ENCODE measurements at places on chromosomes 6 and 20. TPM values are rescaled to one million over a fixed set of nuclear protein-coding genes. Genes with fewer than 3 reads are reported as not detected.

DNA sequence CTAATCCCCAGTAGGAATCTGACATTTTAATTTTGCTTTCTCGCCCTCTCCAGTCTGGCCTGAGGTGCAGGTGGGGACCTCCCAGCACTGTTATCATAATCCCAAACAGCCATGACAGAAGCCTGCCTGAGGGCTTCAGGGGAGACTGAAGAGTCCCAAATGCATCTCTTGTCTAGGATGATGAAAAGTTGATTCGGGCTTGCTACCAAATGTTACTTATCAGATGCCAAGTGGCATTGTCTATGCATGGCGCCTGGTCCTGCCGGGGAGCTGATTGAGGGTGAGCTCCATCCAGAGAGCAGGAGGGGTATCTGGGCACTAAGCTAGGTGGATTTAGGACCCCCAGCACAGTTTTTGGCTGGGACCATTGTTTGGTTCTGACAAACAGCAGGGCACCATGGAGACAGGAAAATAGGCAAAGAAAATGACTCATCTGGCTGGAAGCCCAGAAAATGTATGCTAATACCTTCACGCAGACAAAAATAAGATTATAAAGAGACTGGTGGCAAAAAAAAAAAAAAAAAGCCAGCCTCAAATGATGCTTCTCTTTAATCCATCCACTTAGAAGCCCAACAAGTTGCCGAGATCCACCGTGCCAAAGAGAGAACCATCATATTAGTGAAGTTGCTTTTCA is 513.7 kb upstream of the SULF2 start:
- peak; percentile 68 for DNase-seq

GRCh38 chr6:161198176-161198575 is 75.7 kb downstream of the AGPAT4 start:
- DNase-seq: peak; percentile 13

DNA sequence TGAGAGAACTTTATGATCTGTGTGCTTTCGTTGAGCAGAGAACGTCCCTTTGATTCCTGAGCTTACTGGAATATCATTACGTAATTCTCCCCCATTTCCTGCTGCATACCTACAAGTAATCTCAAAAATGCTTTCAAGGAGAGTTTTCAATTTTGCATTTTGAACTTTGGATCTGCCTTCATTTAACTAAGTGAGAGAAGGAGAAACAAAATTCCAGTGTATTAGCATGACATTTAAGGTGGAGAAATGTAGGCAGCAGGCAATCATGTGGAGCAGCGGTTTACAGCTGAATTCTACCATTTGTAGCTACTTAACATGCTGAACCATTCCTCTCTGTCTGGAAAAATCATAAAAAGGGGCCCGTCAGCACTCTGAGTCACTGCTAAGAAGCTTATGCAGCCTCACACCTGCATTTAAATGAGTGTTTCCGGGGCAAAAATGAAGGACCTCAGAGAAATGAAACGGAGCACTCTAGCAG is 451.5 kb downstream of the PLCB1 start:
- DNase-seq: peak; percentile 29

The NRN1 gene
- 24.7 TPM for polyA plus RNA-seq

The MRPS18A gene
- 31.9 TPM for polyA plus RNA-seq

The BNIP5 gene
- polyA plus RNA-seq: 0.28 TPM
